ENCODE measurements at places on chromosomes 6 and 20.

DNA sequence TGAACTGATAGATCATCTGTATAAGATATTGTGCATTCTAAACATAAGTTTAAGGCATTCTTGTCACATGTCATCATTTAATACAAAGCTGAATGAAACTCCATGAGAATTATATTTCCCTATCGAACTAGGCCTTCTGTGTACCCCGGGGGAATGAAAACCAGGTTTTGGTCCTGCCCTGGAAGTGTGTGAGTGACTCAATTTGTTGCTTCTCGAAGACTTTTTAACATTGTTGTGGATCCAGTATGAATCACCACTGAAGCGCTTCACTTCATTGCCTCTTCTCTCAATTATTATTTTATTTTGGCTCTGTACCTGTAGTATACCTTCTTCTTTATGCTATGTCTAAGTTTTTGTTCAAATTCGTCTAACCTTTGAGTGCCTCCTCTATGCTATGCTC lies 150.8 kb downstream of the GRIK2 start:
- H3K27me3 ChIP-seq: no peaks in the 10 kb centered on the region

DNA sequence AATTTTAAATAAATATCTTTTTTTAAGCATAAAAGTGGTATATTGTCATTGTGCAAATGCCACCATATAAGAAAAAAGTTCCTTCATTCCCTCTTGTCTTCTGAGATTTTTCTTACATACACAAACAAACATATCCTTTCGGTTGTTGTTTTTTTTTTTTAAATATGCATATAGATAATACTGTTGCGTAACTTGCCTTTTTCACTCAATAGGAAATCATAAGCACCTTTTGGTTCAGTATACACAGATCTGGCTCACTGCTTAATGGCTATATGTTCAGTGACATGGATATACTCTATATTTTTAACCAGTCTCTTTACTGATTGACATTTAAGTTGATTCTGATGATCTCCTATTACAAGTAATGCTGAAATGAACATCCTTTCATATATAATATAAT lies 40.1 kb downstream of the AKAP12 start:
- H3K27me3 ChIP-seq: no peaks in the 10 kb centered on the region
- no peak overlapping the region for H3K27ac ChIP-seq
- no peak for DNase-seq
- H3K36me3 ChIP-seq: no peaks in the 10 kb centered on the region
- no peak overlapping the region for H3K4me3 ChIP-seq

DNA sequence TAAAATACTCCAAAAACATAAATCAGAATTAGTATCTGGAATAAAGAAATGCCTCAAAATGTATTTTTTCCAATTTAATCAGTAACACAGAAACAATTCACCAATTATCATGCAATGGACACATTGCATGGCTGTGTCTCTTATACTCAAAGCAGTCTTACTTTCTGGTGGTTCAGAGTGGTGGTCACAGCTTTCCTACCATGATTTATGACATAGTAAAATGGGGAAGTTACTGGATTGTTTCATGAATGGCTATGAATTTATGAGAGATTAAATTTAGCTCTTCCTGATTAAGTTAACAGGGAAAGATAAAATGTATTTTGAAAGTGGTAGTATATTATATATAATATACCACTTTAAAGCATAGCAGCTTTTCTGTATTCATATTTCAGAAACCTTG lies 331.5 kb upstream of the MAP3K7 start:
- H3K36me3 ChIP-seq: no peaks in the 10 kb centered on the region
- no peak overlapping the region for H3K4me3 ChIP-seq
- no peak overlapping the region for H3K27ac ChIP-seq
- DNase-seq: no peak

GRCh38 chr6:46062312-46062711 lies 46.7 kb upstream of the CLIC5 start:
- no peaks in the 10 kb centered on the region for H3K36me3 ChIP-seq
- H3K4me3 ChIP-seq: no peak overlapping the region
- no peak for DNase-seq
- H3K27me3 ChIP-seq: no peaks in the 10 kb centered on the region
- H3K27ac ChIP-seq: no peak overlapping the region

- no peak overlapping the region for H3K27ac ChIP-seq
- no peaks in the 10 kb centered on the region for H3K36me3 ChIP-seq
- DNase-seq: peak; percentile 21
- no peaks in the 10 kb centered on the region for H3K27me3 ChIP-seq
- H3K4me3 ChIP-seq: no peak overlapping the region
These were observed 42.6 kb downstream of the TRIM27 start for GRCh38 chr6:28880894-28881780.

DNA sequence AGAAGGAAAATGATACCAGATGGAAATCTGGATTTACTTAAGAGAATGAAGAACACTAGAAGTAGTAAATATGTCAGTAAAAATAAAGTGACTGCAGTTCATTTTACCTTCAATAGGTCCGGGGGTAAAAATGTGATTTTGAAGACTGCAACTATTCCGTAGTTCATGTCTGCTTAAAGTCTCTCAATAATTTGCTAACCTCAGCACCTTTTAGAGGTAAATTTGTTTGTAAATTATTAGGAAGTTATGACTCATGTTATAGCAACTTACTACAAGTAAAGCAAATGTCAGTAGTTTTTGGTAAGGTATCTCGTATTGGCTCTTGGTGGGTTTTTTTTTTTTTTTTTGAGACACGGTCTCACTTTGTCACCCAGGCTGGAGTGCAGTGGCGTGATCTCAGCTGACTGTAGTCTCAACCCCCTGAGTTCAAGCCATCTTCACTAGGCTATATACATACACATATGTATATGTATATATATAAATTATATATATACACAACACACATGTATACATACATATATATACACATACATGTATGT lies 32.1 kb downstream of the BICRAL start:
- no peaks in the 10 kb centered on the region for H3K36me3 ChIP-seq
- no peak overlapping the region for H3K27ac ChIP-seq
- no peak for DNase-seq
- no peak overlapping the region for H3K4me3 ChIP-seq

- peaks cover 44% of the 10 kb centered on the region for H3K4me1 ChIP-seq
- H3K27me3 ChIP-seq: no peaks in the 10 kb centered on the region
- peak overlapping the region; percentile 69 for H3K4me3 ChIP-seq
- H3K36me3 ChIP-seq: no peaks in the 10 kb centered on the region
These were observed 897 bp downstream of the CHD6 start for GRCh38 chr20:41617059-41617901.

- no peaks in the 10 kb centered on the region for H3K4me1 ChIP-seq
- no peak for DNase-seq
- H3K27ac ChIP-seq: no peak overlapping the region
These were observed 55.3 kb upstream of the GPR6 start for GRCh38 chr6:109922851-109923250.

GRCh38 chr20:54347166-54347833 lies 128.1 kb upstream of the DOK5 start:
- H3K36me3 ChIP-seq: no peaks in the 10 kb centered on the region
- no peak overlapping the region for H3K4me3 ChIP-seq
- no peak for DNase-seq
- no peak overlapping the region for H3K27ac ChIP-seq
- H3K27me3 ChIP-seq: no peaks in the 10 kb centered on the region
- no peaks in the 10 kb centered on the region for H3K4me1 ChIP-seq

GRCh38 chr6:97049253-97050011 lies 124.9 kb downstream of the KLHL32 start:
- H3K4me1 ChIP-seq: no peaks in the 10 kb centered on the region
- DNase-seq: no peak
- no peak overlapping the region for H3K4me3 ChIP-seq
- H3K36me3 ChIP-seq: no peaks in the 10 kb centered on the region

- H3K4me3 ChIP-seq: no peak overlapping the region
- H3K36me3 ChIP-seq: no peaks in the 10 kb centered on the region
- no peak overlapping the region for H3K27ac ChIP-seq
- no peaks in the 10 kb centered on the region for H3K27me3 ChIP-seq
These were observed 2.8 kb upstream of the FANCE start for GRCh38 chr6:35449287-35449881.

DNA sequence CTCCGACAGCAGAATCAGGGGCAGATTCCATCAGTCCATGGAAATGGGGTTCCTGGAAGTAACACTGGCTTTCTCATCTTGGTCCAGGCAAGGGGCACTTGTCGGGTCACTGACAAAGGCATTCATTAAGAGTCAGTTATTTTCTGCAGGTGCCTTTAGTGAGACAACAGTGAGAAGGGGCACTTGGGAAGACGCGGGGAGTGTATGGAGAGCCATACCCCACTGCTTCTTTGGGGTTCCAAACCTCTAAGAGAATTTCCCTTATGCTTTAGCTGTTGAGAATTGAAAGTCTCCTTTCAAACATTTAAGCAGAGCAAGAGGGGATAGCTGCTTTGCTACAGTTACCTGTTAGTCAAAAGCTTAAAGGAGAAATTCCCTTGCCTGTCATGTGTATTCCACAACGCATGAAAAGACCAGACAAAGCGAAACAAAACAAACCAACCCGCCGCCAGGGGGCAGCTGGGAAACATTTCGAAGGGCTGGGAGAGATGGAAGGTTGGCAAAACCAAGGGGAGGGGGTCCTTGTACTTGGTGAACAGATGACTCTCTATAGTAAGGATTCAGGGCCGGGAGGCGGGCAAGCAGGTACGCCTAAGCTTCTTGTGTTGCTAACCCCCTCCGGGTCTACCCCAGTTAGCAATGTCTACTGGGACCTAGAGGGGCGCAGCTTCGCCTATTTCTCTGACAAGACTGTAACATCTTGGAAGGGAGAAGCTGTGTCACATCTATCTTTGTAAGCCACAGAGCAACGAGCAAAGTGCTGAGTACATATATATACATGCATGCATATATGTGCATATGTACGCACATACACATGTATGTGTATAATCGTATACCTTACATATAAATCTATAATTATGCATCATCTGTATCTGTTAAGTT lies 474.9 kb upstream of the AGPAT4 start:
- H3K27me3 ChIP-seq: no peaks in the 10 kb centered on the region
- no peaks in the 10 kb centered on the region for H3K36me3 ChIP-seq
- H3K4me1 ChIP-seq: no peaks in the 10 kb centered on the region
- no peak overlapping the region for H3K4me3 ChIP-seq

DNA sequence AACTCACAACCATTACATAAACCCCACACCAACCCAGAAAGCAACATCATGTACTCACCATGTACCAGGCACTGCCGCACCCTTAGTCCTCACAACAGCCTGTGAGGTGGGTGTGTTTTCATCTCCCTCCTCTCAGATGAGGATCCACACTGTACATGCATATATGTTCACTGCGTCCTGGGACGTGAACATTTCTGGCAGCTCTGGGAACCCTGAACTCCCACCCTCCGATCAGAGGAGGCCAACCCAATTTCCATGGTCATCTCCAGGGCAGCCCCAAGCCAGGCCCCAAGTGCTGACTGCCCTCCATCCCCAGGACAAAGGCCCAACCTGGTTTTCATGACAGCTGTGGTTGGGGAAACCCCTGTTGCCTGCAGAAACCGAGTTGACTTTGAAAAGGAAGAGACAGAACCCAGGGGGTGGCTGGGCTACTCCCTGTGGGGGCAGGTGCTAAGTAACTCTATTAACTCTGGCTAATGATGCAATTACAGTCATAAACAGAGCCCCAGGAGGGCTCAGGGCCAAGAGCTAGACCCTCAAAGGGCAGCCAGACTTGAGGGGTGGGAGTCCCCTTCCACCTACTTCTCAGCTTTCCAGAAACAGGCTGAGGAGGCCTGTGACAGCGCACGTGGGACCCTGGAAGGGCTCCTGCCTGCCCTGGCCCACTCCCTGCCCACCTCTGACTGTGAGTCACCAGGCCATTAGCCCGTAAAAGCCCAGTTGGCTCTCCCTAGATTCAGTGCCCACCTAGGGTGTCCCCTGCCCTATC lies 2.6 kb downstream of the TFEB start:
- H3K27ac ChIP-seq: peak overlapping the region; percentile 75
- H3K36me3 ChIP-seq: no peaks in the 10 kb centered on the region
- H3K4me1 ChIP-seq: peaks cover 53% of the 10 kb centered on the region
- no peaks in the 10 kb centered on the region for H3K27me3 ChIP-seq
- peak overlapping the region; percentile 64 for H3K4me3 ChIP-seq

DNA sequence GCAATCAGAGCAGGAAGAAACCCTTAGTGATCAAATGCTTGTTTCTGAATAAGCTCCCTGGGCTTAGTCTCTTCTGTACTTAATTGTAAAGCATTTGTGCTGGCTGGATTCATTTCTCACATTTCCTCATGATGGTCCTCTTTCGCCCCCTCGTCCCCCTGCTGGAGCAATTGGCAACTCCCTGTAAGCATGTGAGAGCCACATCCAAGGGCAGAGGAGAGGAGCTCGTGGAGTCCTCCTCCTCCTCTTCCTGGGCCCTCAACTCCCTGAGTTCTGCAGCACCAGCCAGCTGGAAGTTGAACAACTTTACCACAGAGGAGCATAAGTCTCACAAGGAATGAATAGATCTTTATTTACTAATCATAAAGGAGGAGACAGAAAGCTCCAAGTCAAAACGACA lies 12.6 kb downstream of the ANKEF1 start:
- no peak overlapping the region for H3K4me3 ChIP-seq
- H3K27me3 ChIP-seq: no peaks in the 10 kb centered on the region
- DNase-seq: no peak
- no peak overlapping the region for H3K27ac ChIP-seq

DNA sequence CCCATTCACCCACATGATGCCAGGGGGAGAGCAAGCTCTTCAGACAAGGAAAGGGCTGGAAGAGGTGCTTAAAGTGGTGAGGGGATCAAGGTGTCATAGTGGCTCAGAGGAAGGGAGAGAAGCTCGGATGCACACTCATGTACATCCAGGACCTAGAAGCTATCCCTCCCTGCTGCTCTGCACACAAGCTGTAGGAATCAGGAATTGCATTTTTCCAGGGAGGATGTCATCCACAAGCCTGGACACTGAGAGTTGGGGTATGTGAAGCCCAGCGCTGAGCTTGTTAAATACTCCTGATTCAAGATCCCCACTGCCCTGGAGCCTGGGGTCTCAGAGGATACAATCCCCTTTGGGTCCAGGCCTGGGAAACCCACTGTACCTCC lies 85.8 kb upstream of the CCDC167 start:
- DNase-seq: no peak
- no peaks in the 10 kb centered on the region for H3K36me3 ChIP-seq
- no peak overlapping the region for H3K27ac ChIP-seq
- H3K4me1 ChIP-seq: no peaks in the 10 kb centered on the region
- H3K4me3 ChIP-seq: no peak overlapping the region
- no peaks in the 10 kb centered on the region for H3K27me3 ChIP-seq

- no peak overlapping the region for H3K27ac ChIP-seq
- H3K36me3 ChIP-seq: no peaks in the 10 kb centered on the region
- H3K4me3 ChIP-seq: no peak overlapping the region
- H3K4me1 ChIP-seq: no peaks in the 10 kb centered on the region
- no peaks in the 10 kb centered on the region for H3K27me3 ChIP-seq
These were observed 11.0 kb upstream of the CFAP206 start for GRCh38 chr6:87396595-87397392.

- H3K36me3 ChIP-seq: no peaks in the 10 kb centered on the region
- no peak overlapping the region for H3K4me3 ChIP-seq
These were observed 195.2 kb downstream of the LRFN2 start for GRCh38 chr6:40391851-40392517.
